ENCODE measurements at places on chromosomes 13 and 19.

DNA sequence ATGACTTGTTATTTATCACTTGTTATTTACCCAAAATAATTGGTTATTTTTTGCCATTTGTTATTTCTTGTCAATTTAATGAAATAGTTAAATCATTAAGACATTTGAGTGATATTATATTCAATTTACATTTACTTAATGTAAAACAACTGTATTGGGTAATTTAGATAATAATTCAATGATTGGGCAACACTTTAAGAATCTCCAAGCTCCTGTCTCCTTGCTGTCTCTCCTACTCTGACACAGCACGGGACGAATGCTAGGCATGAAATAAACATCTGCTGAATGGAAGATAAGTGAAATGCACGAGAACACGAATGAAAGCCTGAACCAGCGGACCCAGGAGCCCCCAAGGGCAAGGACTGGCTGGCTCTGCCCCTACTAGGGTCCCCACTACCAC is 5.7 kb upstream of the PPP6R1 start:
- no peak for DNase-seq

DNA sequence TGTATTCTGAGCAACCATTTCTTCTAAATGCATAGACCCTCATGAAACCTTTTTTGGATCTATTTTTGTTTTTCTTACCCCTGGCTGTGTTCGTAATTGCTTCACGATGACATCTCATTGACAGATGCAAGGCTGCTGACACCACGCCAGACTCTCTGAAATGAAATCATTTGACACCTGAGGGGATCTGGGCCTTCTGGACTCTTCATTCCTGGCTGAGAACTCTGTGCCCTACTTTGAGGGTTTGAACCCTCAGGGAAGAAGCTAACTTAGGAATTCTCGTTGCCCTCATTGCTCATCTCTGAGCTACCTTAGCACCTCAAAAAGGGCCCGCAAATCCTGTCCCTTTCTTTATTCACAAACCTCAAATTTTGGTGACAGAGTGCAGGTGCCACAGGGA is 40.5 kb upstream of the NBEA start:
- no peak for DNase-seq

DNA sequence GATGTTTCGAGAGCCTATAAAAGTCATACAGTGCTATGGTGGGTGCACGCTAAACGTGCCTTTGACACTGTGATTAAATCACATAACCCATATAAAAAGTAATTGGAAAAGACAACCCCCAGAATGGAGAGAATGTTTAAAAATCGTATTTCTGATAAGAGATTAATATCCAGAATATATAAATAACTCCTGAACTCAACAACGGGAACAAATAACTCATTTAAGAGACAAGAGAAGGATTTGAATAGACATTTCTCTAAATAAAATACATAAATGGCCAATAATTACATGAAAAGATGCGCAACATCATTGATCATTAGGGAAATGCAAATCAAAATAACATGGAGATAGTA is 37.0 kb upstream of the IGFL4 start:
- no peak for DNase-seq

GRCh38 chr19:5352229-5352763 is 11.7 kb upstream of the PTPRS start:
- peak; percentile 36 for DNase-seq

- no peak for DNase-seq
Observed at GRCh38 chr19:58560007-58560887, 1.8 kb upstream of the UBE2M start.

GRCh38 chr13:57409121-57409520 is 222.4 kb upstream of the PCDH17 start:
- no peak for DNase-seq

DNA sequence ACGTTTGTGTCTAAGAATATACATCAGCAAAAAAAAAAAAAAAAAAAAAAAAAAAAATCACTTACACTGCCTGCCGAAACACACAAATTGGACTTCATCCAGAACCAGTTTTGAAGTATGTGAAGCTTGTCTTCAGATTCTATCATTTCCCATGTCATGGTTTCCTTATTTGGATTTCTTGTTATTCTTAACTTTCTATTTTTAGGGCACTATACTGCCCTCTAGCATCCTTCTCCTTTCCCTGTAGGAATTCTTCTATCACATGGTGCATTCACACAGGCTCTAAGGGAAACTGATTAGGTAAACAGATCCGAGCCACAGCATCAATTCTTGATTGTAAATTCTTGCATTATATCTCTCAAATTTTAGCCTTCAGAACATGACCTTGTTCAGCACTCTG is 1507.5 kb downstream of the OLFM4 start:
- no peak for DNase-seq

GRCh38 chr19:455851-456546 is 4.8 kb downstream of the SHC2 start:
- no peak for DNase-seq

GRCh38 chr13:46698910-46699460 is 98.0 kb downstream of the ESD start:
- DNase-seq: no peak

DNA sequence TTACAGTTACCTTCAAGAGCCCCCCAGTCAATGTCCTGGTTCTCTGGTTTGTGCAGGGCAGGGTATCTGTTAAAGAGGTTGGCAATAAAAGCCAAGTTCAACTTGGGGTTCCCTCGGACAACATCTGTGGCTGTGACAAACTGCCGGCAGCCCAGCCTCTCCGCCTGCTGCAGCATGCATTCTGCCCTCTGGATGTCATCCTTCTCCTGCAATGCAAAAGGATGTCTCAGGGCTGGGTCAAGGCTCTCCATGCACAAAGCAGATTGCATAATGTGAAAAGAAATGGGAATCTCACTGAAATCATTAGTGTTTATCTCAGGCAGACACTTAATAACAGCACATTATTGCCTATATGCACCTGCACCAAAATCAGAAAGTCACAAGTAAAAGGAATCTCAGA is 35.1 kb downstream of the LCP1 start:
- peak; percentile 8 for DNase-seq
